ENCODE measurements at places on chromosomes 7 and 10.

- DNase-seq: no peak
Observed at GRCh38 chr7:29063872-29064271, 82.5 kb downstream of the CPVL start.

GRCh38 chr10:22630234-22631174 is 83.9 kb downstream of the PIP4K2A start:
- peak; percentile 54 for DNase-seq

- peak; percentile 50 for DNase-seq
Observed at GRCh38 chr10:86413046-86413728, 46.6 kb upstream of the GRID1 start.

- DNase-seq: no peak
Observed at GRCh38 chr7:17307000-17307399, 8.5 kb downstream of the AHR start.

DNA sequence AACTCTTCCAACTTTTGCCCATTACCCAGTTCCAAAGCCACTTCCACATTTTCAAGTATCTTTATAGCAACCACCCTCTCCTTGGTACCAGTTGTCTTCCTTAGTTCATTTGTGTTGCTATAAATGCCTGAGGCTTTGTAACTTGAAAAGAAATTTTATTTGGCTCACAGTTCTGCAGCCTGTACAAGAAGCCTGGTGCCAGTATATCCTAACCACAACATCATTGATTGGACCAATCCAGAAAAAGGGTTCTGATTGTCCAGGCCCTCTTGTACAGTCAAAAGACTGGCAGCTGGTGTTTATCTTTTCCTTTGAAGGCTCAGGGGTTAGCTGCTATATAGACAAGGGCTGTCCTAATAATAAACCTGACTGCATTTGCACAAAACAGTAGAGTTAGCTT is 21.1 kb upstream of the ABCC2 start:
- DNase-seq: no peak

DNA sequence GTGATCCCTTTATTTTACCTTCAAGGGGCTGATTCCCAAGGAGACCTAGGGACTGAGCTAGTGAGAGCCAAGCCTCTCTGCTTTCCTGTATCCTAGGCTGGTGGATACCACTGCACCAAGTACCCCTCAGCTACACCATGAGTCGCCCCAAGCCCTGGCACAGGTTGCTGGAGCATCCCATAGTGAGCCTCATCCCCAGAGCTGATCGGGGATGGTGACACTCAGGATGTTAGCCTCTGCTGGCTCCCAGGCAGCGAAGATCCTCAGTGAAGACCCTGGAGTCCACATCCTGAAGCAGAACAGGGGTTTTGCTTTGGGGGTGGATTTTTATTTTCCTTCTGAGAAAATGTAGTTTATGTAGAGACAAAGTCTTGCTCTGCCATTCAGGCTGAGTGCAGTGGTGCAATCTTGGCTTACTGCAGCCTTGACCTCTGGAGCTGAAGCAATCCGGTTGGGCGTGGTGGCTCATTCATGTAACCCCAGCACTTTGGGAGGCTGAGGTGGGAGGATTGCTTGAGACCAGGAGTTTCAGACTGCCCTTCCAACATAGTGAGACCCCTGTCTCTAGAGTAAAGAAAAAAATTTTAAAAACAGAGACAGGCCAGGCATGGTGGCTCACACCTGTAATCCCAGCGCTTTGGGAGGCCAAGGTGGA is 12.5 kb upstream of the ZNF212 start:
- no peak for DNase-seq

DNA sequence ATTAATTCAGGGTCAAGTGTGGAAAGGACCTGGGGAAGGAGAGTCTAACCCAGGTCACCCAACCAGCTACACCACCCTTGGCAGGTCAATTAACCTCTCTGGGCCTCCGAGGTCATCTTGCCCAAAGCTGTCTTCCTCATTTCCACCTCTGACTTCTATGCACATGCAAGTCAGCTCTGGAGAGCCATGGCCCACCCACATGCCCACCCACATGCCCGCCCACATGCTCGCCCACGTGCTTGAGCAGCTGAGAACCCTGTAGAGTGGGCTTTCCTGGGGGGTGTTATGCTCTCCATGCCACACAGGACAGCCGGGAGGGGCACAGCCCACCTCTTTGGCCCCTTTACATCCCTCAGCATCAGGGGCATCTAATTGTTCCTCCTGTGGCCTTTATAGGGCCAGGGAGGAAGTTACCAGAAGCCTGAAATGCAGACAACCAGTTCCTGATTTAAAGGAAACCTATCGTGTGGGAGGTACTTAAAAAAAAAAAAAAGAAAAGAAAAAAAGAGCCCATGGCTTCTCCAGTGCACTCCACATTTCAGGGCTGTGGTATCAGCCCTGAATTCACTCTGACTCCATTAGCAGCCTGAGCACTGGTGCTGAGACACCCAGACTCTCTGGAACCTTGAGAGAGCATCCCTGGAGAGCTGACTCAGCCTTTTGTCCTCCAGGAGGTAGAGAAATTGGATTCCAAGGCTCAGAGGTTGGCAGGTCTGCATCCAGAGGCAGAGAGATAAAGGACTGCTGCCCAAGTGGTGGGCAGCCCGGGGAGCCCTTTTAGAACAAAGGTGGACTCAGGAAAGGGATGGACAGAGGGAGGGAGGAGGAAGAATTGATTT is 176.2 kb upstream of the ZMIZ1 start:
- no peak for DNase-seq

DNA sequence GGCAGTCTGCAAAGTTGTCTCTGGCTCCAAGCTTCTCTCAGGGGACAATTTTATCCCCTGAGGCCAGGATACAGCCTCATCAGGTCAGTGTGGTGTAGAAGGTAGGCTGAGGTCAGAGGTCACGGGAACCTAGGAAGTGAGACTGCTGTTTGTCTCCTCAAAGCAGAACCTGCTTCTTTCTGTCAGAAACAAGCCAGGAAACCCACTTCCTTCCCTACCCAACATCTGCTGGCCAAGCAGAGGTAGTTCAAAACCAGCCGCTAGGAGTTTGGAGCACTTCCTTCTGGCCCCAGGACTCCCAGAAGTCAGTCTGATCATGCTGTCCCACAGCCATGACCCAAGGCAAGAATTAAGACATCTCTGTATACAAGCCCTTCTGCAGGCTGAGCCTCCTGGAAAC is 12.2 kb downstream of the CLRN3 start:
- DNase-seq: no peak

DNA sequence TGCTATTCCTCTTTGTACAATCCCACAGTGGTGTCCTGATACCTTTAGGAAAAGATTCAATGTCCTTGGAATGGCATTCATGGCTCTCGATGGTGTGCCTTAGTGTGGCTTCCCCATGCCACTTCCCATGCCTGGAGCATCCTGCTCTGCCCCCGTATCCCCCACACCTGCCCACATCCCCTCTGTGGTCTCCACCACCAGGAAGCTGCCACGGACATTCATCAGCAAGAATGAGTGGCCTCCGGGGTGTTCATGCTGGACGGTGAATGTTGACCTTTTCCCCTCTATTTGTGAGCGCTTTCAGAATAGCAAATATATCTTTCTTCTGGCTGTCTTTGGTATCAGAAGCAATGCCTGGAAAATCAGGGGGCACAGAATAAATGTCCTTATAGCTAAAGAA is 262.0 kb upstream of the NRP1 start:
- no peak for DNase-seq

DNA sequence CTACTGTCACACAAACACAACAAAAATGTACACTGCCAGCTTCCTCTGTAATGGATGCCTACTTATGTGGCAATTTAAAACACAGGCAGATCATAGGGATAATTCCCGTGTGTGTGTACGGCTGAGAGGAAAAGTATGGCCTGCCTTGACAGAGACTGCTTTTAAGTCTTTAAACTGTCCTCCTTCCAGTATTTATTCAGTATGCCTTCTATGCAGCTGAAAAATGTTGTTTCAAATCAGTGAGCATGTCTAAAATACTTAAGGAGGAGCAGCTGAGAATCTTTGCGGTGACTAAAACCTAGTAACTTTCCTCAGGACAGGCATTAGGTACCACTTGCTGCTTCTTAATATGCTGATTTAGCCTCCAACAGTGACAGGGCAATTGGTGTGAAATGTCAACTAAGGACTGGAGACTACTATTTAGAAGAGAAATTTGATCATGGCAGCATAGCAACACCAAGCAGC is 126.3 kb downstream of the CACNA2D1 start:
- no peak for DNase-seq

DNA sequence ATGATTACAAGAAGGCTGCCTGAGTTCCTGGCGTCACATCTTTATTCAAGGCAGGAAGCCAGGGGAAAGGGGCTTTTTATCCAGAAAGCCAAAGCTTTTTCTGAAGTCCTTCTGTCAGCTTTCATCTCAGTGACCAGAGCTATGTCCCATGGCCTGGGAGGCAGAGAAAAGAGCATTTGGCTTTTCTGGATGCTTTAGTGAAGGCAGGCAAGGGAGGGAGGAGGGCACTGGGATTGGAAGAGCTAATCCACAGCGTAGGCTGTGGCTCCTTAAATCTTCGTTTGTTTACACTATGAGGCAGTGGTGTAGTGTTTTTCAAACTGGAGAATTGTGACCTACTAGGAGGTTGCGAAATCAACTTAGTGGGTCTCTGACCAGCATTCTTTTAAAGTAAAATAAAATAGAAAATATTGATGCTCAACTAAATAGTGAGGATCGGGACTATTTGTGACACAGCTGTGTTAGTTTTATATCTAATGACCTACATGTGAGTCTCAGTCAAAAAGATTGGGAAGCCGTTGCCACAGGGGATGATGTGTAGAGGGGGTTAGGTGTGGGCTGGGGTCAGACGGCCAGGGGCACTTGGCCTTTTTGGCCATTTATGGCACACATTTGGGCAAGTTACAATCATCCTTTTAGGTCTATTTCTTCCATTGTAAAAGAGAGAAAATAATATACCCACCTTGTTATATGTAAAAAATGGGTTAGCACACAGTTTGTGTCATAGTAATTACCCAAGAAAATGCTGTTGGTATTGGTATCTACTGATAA is 14.1 kb downstream of the CRYGN start:
- DNase-seq: no peak

- no peak for DNase-seq
Observed at GRCh38 chr10:20648263-20648874, 248.7 kb downstream of the NEBL start.

GRCh38 chr7:88628363-88629085 is 131.0 kb upstream of the ZNF804B start:
- DNase-seq: no peak
